ENCODE measurements at places on chromosomes 5 and 9.

DNA sequence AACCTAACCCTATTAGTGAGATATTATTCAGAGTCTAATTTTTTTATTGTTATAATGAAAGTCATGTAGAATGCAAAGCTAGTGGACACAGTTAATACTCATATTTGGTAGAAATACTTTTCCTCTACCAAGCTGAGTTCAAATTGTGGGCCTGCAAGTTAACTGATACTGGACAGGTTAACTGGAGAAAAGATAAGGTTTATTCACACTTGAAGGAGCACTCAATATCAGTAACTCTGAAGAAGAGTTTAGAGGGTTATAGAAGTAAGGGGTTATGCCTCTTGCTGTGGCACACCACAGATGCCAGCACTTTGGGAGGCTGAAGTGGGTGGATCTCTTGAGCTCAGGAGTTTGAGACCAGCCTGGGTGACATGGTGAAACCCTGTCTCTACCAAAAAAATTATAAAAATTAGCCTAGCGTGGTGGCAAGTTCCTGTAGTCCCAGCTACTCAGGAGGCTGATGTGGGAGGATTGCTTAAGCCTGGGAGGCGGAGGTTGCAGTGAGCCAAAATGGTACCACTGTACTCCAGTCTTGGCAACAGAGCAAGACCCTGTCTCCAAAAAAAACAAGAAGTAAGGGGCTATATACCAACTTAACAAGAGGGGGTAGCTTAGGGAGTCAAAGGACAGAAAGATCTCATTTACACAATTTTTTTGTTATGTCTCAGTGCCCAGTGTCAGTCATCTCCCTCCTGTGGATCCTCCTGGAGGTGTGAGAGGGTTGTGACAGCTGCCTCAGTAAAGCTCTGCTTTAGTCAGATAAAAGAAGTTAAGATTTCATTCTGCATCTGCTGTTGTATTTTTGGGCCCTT, 121.2 kb upstream of the GRHPR start:
- no peak for DNase-seq

GRCh38 chr9:123486431-123486830, 130.4 kb downstream of the CRB2 start:
- DNase-seq: no peak

- DNase-seq: no peak
Measured at GRCh38 chr5:109744261-109744660, 54.5 kb downstream of the MAN2A1 start.

DNA sequence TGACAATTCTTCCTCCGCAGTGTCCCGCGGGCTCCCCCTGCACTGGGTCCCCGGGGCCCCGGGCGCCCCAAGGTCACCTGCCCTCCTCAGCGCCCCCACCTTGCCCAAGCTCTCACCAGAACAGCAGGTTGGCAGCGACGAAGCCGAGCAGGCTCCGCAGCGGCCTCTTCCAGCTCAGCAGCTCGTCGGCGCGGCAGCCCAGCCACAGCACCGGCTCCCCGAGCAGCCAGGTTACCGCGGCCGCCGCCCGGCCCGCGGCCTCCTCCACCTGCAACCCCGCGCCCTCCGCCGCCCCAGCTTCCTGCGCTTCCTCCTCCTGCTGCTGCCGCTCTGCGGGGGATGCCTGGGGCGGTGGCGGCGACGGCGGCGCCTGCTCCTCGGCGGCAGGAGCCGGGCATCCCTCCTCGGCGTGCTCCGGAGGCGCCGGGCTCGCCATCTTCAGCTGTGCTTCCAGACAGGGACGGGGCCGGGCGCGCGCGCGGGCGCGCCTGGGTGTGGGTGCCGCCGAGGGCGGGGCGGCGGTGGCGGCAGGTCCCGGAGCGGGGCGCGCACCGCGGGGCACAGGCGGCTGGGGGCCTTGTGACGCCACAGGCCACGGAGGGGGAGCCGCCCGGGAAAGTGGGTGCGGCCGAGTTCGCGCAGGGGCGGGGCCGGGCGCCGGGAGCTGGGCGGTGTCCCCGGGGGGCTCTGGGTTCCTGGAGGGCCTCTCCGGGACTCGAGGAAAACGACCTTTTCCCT, at the start of gene RETREG1:
TSS of gene RETREG1 (minus strand) at position 462 of the 738 bp plus-strand sequence. CDS start at position 436, 26 bp downstream.
- peak; percentile 96 for DNase-seq

GRCh38 chr9:77838986-77839385, 190.9 kb upstream of the GNA14 start:
- no peak for DNase-seq

DNA sequence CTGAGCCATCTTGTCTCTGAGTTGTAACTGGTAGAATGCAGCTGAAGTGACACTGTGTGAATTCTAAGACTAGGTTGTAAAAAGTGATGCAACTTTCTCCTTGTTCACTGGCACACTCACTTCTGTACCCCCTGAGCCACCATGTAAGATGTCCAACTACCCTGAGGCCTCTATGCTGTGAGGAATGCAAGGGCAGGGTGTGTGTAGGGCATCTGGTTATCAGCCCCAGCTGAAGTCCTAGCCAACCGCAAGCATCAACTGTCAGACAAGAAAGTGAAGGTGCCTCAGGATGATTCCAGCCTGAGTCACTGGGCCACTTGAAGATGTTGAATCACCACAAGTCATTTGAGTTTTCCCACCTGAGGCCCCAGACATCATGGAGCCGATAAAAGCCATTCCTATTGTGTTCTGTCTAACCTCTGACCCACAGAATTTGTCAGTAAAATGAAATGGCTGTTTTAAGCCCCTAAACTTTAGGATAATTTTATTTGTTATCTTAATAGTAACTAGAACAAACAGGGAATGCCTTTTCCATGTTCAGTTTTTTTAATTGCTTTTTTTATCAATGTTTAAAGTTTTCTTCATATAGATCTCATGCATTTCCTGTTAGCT, 18.7 kb upstream of the RHOBTB3 start:
- peak; percentile 49 for DNase-seq

DNA sequence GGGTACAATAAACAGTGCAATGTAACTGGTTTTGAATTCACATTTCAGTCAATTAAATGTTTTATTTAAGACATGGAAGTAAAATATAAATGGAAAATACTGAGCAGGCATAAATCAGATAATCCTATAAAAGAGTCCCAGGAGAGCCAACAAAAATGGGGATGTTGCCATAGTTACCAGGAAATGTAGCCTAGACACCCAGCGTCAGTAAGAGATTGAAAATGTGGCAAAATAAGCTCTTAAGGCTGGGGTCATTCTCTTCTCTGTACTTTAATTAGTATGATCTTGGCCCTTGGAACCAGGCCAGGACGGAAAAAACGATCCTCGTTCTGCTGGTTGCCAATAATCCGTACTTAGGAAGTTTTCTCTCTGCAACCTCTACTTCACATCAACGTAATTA, 18.9 kb upstream of the RASEF start:
- DNase-seq: no peak

GRCh38 chr5:163889369-163889768, 383.9 kb downstream of the MAT2B start:
- no peak for DNase-seq

DNA sequence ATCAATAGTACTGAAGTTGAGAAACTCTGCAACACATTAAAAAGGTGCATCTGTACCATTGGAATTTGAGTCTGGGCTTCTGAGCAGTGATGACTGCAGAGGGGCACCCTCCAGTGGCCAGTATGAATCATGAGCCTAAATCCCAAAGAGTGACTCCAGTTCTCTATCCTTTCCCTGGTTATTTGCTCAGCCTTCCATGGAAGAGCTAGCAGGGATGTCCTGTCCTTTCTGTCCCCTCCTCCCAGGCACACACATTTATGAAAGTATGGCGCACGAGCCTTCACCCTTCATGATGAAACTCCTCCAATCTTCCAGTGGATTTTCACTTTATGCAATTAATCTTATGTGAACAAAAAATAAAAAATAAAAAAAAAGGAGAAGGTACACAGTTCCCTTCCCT, 81.0 kb downstream of the ESM1 start:
- DNase-seq: no peak
